T-cell (primary cell): ENCODE measurements at places on chromosomes 13 and 19.

GRCh38 chr19:53801257-53801656 lies 22.9 kb downstream of the NLRP12 start:
- H3K4me1 ChIP-seq: no peaks in the 10 kb centered on the region
- no peak overlapping the region for H3K4me3 ChIP-seq
- H3K27ac ChIP-seq: no peak overlapping the region
- no peaks in the 10 kb centered on the region for H3K36me3 ChIP-seq
- no peaks in the 10 kb centered on the region for H3K27me3 ChIP-seq

DNA sequence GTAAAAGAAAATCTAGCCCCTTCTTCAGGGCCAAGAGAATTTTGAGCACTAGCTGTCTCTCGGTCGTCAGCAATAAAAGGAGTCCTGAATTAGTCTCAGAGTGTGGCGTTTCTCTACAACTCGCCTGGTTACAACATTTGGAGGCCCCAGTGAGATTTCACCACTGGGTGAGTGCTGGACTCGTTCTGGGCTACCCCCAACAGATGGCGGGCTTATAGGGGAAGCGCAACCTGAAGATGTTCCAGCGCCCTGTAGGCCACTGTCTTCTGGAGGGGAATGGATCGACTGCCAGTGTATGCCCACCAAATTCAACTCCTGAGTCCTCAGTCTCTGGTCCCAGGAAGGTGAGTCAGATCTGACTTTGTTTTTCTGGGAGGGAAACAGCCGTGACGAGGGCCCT lies 11.7 kb upstream of the ZNF181 start:
- H3K36me3 ChIP-seq: no peaks in the 10 kb centered on the region
- no peak for DNase-seq
- H3K27me3 ChIP-seq: no peaks in the 10 kb centered on the region
- H3K4me3 ChIP-seq: no peak overlapping the region
- H3K4me1 ChIP-seq: no peaks in the 10 kb centered on the region
- no peak overlapping the region for H3K27ac ChIP-seq

GRCh38 chr13:28586439-28587173 lies 72.3 kb upstream of the POMP start:
- H3K27ac ChIP-seq: no peak overlapping the region
- no peaks in the 10 kb centered on the region for H3K4me1 ChIP-seq
- DNase-seq: no peak

GRCh38 chr19:46218160-46218559 lies 11.4 kb upstream of the IGFL1 start:
- no peak for DNase-seq
- no peaks in the 10 kb centered on the region for H3K27me3 ChIP-seq
- H3K36me3 ChIP-seq: no peaks in the 10 kb centered on the region
- H3K27ac ChIP-seq: no peak overlapping the region
- no peaks in the 10 kb centered on the region for H3K4me1 ChIP-seq

DNA sequence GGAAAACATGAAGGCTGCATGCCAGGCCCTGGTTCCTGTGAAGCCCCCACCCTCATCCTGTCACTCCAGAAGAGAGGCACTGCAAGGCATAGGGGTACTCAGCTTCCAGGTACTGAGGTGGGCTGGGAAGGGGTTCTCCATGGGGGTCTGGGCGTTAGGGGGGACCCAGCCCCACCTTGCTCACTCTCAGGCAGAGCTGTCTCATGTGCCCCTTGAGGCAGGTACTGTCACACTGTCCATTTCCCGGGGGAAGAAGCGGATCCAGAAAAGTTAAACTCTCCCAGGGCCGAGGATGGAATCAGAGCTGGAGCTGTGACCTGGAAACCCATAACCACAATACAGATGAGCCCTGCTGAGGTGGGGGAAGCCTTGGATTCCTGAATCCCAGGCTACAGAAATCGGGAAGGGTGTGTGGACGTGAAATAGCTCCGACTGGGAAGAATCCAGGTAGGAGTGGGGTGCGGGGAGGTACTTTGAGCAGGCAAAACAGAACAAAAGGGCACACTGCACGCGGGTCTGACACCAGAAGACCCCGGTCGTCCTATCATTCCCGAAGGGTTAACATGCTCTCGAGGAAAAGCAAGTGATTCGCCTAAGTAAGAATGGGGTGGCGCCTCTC lies 540 bp upstream of the USE1 start:
- no peaks in the 10 kb centered on the region for H3K4me1 ChIP-seq
- no peaks in the 10 kb centered on the region for H3K27me3 ChIP-seq
- no peak for DNase-seq
- peaks cover 45% of the 10 kb centered on the region for H3K36me3 ChIP-seq
- H3K27ac ChIP-seq: peak overlapping the region; percentile 92
